8988T (cell line): ENCODE measurements at places on chromosomes 2 and 18.

DNA sequence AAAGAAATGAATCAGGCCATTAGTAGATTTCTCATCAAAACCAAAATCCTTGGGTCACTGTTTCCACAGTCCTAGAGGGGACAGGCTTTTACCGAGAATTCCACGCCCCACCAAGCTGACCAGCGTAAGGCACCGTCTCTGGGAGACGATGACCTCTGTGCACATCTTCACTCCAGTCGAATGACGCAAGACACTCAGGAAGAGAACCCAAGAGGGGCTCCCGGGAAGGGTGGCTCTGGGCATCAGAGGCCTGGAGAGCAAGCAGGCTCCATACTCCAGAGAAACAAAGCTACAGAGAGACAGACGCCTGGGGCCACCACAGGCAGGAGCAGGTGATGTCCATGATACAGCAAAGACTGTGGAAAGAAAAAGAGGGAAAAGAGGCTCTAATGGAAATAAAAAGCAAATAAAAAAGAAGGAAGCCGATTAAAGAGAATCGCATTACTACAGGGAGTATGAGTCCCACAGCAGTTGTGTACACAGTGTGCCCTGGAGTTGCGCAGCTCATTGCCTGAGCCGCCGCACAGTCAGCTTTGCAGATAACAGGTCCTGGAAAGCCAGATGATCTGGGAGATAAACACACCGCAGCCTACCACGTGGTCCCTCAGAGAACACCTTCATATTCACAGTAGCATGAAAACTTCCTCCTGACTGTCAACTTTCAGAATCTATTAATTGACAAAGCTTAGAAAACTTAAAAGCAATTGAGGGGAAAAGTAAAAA is 572.7 kb upstream of the SALL3 start:
- no peak for DNase-seq

DNA sequence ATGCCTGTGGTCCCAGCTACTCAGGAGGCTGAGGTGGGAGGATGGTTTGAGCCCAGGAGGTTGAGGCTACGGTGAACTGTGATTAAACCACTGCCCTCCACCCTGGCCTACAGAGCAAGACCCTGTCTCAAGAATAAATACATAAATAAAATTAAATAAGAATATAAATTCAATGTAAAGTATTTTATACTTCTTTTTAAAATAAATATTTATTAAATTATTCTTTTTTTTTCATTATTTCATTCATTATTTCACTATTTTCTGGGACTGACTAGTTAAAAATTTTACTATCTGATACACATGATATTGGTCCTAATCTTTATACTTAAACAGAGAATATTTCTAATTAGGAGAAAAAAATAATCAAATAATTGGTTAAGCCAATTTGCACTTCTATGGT is 917.6 kb downstream of the ERBB4 start:
- DNase-seq = no peak

- no peak for DNase-seq
These were observed 27.9 kb downstream of the GPD2 start for GRCh38 chr2:156464106-156464505.

GRCh38 chr2:2569306-2569705 is 238.2 kb upstream of the MYT1L start:
- no peak for DNase-seq

DNA sequence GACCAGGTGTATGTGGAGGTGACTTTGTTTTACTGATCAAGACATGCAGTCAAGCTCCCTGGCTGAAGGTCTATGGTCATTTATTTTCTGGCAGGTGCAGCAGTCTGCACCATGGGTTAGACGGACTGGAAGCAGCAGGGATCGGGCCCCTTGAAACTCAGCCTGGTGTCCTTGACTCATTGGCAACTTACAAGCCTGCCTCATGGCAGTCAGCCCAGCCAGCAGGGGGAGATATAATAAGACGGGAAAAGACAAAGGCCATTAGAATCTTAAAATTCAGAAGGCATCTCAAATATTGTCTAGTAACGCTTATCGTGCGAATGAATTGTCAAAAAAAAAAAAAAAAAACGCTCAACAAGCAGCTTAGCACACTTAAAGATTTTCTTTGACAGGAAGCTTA is 308.2 kb downstream of the EN1 start:
- no peak for DNase-seq

DNA sequence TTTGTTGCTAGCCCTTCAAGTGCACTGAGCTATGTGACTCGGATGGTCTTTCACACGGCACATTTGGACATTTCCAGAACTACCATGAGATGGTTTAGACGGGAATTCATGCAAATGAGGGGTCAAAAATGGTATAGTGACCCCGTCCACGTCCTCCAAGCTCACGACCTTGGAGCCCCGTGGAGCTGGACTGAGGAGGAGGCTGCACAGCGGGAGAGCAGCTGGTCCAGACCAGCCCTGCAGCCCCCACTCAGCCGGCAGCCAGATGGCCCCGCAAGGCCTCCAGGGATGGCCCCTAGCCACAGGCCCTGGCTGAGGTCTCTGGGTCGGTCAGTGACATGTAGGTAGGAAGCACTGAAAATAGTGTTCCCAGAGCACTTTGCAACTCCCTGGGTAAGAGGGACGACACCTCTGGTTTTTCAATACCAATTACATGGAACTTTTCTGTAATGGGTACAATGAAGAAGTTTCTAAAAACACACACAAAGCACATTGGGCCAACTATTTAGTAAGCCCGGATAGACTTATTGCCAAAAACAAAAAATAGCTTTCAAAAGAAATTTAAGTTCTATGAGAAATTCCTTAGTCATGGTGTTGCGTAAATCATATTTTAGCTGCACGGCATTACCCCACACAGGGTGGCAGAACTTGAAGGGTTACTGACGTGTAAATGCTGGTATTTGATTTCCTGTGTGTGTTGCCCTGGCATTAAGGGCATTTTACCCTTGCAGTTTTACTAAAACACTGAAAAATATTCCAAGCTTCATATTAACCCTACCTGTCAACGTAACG is 88.8 kb downstream of the EPAS1 start:
- DNase-seq = no peak

- no peak for DNase-seq
These were observed 40.6 kb downstream of the ITGB1BP1 start for GRCh38 chr2:9382604-9383235.

DNA sequence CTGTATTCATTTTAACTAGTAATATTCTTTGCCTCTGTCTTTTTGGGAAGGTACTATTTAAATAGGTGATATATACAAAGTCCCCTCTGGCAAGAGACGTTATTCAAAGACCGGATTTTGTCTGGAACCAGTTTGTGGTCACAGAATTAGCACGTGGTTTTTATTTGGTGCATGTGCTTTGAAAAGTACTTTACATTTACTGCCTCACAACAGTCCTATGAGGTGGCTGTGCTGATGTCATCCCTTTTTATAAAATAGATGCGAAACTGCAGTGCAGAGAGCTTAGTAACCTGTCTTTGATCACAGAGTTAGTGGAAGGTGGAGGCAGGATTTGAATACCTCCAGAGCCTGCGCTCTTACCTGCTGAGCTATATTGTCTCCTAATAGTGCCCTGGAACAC is 4.0 kb downstream of the LPIN1 start:
- DNase-seq = no peak

DNA sequence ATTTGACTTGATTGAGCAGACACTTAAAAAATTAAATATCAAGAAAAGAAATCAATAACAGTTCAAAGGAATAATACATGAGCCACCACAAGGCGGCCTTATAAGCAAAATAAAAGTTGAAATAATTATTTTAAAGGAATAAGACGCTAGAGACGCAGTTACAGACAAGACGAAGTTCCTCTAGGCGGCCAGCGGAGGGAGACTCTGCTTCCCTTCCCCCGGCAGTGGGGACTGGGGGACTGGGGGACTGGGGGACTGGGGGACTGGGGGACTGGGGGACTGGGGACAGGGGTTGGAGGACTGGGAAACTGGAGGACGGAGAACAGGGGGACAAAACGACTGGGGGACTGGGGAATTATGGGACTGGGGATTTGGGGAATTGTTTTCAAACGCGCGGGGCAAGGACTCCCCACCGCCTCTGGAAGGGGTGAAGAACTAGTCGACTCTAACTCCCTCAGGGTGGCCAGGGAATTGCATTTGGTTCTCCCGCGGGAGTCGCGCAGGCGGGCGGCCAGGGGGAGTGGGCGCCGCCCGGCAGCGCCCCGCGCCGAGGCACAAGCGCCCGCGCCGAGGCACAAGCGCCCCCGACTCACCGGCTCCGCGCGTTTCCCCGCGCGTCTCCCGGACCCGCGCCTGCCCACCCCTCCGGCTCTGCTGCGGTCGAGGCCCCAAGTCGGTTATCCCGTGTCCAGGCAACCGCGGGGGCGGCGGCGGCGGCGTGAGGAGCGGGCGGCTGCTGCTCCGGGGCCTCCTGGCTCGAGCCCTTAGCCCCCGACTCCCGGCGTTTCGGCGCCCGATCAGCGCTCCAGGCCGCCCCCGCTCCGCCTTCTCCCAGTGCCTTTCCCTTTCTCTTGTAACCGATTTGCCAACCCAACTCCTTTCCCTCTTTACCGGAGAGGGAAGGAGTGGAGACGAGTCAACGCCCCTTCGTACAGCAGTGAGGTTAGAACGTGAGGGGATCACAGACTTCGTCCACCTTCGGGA is at the start of gene CCDC178:
CCDC178 (minus strand) TSS at position 662 of the 984 bp plus-strand sequence. CDS start 28,633 bp downstream, outside the sequence.
- DNase-seq = no peak

DNA sequence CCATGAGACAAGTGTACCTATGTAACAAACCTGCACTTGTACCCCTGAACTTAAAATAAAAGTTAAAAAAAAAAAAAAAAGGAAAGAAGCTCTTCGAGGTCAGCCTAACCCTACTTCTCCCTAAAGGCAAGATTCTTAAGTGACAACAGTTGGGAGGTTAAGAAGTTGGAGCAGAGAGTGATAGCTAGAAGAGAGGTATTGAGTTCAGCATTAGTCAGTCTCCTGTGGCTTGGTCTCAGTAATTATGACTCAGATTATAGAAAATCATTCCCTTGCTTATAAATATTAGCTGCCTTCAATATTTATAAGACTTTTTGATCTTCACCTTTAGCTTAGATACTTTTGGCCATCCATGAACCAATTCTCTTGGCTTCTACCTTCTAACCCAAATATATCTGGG is 926.8 kb upstream of the SLC39A10 start:
- DNase-seq = no peak

- DNase-seq = no peak
These were observed 111.7 kb upstream of the KLHL14 start for GRCh38 chr18:32884543-32884942.

- no peak for DNase-seq
These were observed 43.0 kb downstream of the PTPN2 start for GRCh38 chr18:12841070-12841469.

GRCh38 chr18:22783662-22784076 is 149.5 kb upstream of the RBBP8 start:
- peak; percentile 25 for DNase-seq

GRCh38 chr2:191382801-191383200 is 137.6 kb downstream of the MYO1B start:
- DNase-seq = no peak

GRCh38 chr2:165371356-165371755 is 98.1 kb upstream of the CSRNP3 start:
- no peak for DNase-seq

GRCh38 chr2:36322108-36322507 is 33.5 kb upstream of the CRIM1 start:
- no peak for DNase-seq

DNA sequence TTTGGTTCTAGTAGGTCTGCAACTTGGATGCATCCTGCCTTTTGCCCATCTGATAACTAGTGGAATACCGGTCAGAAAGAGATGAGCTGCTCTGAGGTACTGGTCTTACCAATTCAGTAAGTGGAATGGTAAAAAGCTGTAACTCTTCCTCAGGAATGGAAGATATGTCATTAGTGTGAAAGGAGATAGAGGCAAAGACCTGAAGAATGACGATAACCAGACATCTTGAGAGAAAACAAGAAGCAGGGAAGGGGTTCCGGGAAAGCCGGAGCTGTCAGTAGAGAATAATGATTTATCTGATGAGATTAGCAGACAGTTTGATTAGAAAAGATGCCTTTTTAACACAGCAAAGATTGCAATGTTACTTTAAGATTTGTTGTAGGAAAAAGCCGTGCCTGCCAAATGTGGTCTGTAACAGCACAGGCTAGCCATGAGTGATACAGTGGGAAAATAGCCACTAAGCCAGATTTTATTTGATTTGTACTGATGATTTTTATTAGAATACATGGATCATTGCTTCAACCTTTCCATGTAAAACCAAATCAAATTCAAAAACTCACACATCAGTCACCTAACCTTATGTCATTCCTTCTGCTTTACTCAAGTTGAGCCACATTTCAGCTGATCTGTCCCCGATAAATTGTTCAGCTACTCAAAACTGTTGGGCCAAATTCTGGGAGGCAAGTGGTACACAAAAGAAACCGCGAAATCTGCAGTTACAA is 110.0 kb downstream of the TCF4 start:
- no peak for DNase-seq

DNA sequence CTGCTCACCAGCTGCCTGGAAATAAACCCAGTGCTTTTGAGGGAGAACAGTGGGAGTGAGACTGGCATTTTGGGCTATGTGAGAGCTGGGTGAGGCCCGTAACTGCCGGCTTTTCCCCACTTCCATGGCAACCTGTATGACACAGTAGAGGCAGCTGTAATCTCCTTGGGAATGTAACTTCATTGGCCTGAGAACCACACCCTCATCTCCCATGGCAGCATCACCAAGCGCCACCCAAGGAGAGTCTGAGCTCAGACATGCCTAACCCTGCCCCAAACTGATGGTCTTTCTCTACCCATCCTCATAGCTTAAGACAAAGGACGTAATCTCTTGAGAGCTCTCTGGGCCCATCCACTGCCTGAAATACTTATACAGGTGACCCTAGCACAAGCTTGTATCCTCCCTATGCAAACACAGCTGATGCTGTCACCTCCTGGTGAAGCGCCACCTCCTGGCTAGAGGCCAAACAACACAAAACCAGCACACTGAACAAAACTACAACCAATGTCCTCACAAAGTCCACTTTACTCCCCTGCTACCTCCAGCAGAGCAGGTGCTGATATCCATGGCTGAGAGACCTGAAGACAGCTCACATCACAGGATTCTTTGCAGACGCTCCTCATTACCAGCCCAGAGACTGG is 763.4 kb upstream of the NRXN1 start:
- DNase-seq = no peak

DNA sequence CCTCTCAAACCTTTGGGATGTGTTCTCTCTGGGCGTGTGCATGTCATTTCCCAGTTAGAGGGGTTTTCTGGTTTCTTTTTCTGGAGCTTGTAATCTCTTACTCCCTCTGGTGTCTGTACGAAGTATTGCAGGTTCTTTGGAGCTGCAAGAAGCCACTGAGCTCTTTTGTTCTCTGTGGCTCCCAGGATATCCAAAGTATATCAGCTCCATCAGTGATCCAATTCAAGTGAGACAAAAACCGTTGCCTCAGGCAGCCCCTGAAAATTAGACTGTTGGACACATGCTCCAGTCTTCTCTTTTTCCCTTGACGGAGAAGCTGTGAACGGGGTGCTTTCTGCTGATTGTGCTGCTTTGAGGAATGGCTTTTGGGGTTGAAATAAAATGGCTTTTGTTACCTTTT is 59.0 kb upstream of the LDLRAD4 start:
- no peak for DNase-seq

DNA sequence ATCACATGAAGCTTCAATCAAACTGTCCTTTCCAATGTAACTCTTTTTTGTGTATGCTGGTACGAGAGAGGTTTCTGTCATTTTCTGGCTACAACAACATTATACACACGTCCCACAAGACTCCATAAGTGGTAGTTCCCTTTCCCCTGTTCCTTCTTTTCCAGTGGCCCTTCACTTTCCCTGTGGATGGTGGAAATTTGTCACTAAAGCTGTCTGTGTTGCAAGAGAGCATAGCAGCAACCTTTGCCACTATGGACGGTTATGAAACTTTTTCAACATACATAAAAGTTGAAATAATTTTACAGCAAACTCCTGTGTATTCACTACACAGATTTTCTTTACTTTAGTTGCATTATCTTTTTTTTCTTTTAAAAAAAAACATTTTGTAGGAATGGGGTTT is 18.7 kb downstream of the DBI start:
- no peak for DNase-seq
